Stimulated activated CD8-positive, alpha-beta memory T cell treated with anti-CD3 and anti-CD28 coated beads, Interleukin-2, amount 100 ng/mL, for 48 hours (primary cell): ENCODE measurements at places on chromosomes 7 and 10.

DNA sequence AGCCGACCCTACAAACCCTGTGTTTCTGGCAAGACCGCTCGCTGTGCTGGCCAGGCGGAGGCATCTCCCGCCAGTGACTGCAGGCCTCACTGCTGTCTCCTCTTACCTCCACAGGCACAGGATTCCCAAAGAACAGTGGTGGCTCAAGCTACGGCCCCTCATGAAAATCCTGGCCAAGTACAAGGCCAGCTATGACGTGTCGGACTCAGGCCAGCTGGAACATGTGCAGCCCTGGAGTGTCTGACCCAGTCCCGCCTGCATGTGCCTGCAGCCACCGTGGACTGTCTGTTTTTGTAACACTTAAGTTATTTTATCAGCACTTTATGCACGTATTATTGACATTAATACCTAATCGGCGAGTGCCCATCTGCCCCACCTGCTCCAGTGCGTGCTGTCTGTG is 36.2 kb downstream of the PITRM1 start:
- DNase-seq: no peak

DNA sequence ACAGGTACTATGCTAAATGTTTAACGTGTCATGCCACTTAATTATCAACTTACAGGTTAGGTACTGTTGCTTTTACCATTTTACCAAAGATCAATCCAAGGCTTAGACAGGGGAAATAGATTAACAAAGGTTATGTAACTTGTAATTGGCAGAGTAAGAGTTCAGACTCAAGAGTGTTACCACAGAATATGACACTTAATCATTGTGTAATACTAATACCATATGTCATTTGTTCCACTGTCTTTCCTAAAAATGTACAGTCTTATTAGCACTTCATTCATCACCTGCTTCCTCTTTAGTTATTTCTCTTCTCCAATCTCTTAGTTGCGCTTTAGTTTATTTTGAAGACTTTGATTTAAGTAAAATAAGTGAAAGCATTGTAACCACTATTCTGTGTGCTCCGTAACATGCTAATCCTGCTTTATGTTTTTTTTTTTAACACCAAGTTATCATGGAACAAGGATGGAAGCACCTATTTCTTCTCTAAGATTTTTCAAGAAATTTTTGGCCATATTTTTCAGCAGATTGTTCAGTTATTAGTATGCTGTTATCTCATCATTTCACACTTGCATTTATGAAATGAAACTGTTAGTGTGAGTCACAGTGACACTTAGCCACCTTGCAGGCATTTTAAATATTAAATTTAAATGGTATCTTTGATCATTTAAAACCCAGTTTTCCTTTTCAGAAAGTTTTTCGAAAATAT is 197.3 kb downstream of the PHF14 start:
- no peak for DNase-seq

- no peak for DNase-seq
These were observed 70.8 kb downstream of the ASB13 start for GRCh38 chr10:5595591-5595990.

DNA sequence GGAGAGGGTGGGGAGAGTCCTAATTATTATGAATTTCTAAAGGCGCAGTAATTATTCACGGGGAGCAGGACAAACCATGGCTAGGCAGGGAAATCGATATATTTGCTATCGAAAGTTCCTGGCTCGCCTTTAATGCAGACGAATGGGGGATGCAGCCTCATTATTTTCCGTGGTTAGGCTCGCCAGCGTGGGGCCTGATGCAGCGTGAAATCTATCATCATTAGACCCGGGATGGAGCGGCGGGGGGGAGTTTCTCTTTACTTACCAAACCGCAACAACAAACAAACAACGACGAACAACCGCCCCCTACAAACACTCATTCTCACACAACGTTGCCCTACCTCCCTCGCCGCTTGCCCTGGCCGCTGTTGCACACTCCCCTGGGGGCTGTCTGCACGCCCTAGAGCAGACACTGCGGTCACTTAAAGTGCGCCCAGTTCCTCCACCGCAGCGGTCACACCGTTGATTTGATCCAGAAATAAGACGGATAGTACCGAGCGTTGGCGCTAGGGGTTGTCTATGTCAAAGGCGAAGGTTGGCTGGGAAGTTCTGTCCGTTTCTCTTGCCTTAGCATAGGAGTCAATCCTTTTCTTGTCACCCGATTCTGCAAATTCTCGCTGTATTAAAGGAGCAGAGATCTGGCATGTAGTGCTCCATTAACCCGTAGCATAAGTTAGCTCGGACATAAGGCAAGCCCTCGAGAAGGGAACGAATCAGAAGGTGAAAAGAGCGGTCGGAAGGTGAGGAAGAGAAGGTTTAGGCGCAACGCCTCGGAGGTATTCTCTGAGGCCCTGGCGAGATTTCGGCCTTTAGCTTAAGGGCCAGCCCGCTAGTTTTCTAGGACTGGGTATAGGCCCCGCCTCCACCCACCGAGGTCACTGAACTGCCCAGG is 10.4 kb downstream of the NXPH1 start:
- no peak for DNase-seq

DNA sequence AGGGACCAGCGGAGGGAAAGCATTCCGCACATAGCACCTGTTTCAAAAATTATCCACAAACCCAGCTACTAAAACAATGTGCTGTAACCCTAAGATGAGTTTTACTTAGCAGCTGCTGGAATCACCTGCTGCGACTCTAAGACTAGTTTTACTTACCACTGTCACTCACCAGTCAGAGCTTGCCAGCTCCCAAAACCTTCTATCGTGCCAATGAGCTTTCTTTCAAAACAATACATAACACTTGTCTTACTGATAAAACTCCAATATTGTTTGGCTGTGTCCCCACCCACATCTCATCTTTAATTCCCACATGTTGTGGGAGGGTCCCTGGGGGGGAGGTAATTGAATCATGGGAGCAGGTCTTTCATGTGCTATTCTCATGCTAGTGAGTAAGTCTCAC is 18.4 kb downstream of the ST8SIA6 start:
- no peak for DNase-seq

GRCh38 chr7:92737706-92738105 is 98.7 kb downstream of the CDK6 start:
- DNase-seq: no peak

GRCh38 chr7:142796501-142797390 is 26.0 kb downstream of the PRSS2 start:
- no peak for DNase-seq

DNA sequence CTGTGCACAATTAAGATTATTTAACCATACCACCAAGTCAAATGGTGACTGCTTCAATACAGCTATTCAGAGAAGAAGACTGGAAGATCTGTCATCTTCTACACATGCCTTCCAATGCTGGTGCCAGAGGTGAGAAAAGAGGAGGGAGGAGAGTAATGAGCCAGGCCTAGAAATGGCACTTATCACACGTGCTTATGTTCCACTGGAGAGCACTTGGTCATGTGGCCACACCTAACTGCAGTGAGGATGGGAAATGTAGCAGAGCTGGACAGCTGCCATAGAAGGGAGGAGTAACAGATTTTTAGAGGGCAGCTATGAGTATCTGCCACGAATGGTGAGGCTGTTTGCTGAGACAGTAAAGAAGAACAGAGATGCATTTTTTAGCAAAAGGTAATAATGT is 77.1 kb downstream of the MPLKIP start:
- DNase-seq: no peak

DNA sequence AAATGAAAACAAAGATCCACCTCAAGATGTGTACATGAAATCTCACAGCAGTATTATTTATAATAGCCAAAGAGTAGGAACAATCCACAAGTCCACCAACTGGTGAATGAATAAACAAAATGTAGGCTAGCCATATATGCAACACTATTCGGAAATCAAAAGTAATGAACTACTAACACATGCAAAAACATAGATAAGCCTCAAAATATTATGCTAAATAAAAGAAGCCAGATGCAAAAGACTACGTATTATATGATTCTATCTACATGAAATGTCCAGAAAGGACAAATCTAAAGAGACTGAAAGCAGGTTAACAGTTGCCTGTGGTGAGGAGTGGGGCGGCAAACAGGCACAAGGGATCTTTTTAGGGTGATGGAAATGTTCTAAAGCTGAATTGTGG is 48.7 kb upstream of the ANAPC16 start:
- no peak for DNase-seq

DNA sequence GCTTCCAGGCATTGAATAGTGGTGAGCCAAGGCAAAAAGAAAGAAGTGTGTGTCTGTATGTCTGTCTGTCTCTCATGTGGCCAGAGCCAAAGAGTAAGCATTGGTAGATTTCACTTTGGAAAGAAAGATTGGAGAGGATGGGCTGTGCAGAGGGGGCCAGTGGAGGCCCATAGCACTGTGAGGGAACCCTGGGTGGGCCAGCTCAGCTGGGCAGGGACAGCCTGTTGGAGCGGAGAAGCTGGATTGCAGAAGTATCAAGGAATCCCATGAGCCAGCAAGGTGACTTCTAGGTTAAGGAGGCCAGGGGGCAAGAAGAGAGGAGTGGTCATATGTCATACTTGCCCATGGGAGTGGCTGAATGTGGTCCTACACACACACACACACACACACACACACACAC is 1.5 kb upstream of the GRID1 start:
- no peak for DNase-seq

DNA sequence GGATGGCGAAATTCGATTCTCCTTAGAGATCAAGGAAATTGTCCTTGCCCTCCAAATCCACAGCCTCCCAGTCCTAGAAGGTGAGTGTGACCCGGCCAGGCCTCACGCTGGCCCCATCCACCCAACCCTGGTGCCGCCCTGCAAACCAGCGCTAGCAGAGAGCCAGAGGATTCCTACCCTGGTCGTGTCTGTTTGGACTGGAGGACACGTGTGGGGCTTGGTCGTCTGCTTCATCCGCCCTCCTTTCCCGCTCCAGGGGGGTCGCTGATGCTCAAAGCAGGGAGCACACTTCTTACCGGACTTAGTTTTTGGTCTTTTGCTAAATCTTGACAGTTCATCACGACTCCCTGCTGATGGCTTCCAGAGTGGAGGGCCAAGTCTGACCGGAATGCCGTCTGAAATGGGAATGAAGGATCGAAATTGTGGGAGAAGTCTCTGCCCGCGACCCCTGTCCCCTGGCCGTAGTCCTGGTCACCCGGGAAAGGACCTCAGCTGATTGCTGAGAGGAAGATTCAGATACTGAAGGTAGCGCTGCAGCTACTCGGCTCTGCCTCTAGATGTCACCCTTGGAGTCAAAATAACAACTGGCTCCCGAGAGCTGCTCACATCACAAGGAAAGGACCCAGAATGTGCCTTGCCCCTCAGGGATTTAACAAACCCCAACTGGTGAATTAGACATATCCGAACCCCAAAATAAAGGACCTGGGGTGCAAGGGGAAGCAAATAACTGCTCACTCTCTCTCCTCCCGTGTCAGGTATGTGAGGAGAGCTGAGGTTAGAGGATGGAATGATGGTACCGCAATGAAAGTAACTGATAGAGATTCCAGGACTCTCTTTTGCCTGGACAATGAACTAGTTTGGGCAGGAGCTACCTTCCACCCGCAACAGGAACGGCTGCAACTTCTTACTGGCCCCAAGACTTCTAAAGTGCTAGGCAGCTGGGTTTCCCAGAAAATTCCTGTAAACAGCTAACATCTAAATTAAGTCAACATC is 23.5 kb upstream of the ORC5 start:
- no peak for DNase-seq

DNA sequence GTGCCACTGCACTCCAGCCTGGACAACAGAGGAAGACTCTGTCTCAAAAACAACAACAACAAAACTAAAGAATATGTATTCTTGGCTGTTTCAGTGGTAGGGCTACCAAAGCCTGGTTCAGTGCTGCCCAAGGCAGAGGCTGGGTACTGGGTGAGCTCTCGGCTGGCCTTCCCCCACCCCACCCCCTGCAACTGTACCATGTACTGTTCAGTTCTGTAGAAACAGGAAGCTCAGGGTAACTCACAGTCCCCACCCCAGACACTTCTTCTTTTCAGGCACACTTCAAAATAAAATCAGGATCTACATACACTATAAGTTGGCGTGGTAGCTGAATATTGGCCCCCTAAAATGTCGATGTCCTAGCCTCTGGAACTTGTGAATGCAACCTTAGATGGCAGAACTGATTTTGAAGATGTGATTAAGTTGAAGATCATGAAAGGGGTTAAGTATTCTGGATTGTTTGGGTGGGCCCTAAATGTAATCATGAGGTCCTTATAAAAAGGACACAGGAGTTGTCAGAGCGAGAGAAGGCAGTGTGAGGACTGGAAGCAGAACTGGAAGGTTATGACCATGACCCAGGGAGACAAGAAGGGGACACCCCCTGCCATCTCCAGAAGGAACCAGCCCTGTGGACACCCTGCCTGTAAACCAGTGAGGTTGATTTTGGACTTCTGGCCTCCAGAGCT is 31.2 kb downstream of the TBXAS1 start:
- no peak for DNase-seq

DNA sequence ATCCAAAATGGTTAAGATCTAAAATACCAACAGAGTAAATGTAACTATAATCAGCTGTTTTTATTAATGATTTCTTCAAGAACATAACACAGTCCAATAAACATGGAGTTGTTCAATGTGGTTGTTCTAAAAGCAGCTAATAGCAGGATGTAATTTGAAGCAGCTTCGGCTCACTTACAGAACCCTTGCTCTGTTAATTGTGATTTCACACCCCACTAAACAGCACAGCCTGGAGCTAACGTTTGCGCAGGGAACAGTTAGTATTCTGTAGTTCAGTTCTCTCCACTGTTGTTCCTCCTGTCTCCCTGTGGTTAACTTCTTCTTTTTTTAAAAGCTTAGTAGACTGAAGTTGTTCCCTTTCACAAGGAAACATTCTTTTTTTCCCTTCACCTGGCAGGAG is 104.0 kb downstream of the GRM3 start:
- DNase-seq: no peak

DNA sequence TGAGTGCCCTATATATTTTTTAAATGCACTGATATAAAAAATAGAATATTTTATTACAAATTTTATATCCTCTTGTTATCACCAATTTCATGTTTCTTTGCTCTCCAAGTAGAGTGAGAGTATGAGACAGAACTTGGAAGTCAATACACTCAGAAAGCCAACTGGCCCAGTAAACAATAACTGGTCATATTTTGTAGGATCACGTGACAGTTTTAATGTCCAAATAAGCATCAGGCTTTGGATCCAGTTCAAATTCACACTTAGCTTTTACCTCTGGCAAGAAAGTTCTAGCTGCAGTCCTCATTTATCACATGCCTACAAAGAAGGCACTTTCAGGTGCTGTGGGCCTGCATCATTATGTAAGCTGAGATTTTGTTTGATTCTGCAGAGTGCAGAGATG is 21.6 kb upstream of the TPK1 start:
- no peak for DNase-seq

GRCh38 chr10:78777466-78777865 is 291.3 kb upstream of the ZMIZ1 start:
- DNase-seq: no peak

DNA sequence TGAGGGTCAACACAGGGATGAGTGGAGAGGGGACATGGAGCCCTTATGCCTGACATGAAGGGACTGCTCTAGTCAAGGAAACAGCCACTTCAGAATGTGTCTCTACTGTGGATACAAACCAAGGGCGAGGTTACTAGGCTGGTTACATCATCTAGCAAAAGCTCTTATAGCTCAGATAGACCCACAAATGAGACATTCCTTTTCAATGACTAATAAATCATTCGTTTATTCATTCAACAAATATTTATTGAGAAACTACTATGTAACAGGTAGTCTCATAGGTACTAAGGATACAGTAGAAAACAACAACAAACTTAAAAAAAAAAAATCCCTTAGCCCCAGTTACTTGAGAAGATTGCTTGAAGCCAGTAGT is 219.5 kb downstream of the KIAA1217 start:
- DNase-seq: no peak

GRCh38 chr10:119302591-119303253 is 95.4 kb downstream of the GRK5 start:
- DNase-seq: no peak
